ENCODE measurements at places on chromosomes 7 and 10.

GRCh38 chr10:75395932-75396630 lies 5.5 kb downstream of the ZNF503 start:
- H3K4me1 ChIP-seq = peaks cover 23% of the 10 kb centered on the region
- H3K36me3 ChIP-seq = peaks cover 19% of the 10 kb centered on the region
- peak; percentile 76 for DNase-seq
- peak overlapping the region; percentile 65 for H3K4me3 ChIP-seq

- no peak overlapping the region for H3K4me3 ChIP-seq
- H3K27me3 ChIP-seq = no peaks in the 10 kb centered on the region
- no peaks in the 10 kb centered on the region for H3K4me1 ChIP-seq
- no peaks in the 10 kb centered on the region for H3K36me3 ChIP-seq
- no peak overlapping the region for H3K27ac ChIP-seq
Measured at GRCh38 chr7:20152511-20152910, 64.7 kb downstream of the MACC1 start.

DNA sequence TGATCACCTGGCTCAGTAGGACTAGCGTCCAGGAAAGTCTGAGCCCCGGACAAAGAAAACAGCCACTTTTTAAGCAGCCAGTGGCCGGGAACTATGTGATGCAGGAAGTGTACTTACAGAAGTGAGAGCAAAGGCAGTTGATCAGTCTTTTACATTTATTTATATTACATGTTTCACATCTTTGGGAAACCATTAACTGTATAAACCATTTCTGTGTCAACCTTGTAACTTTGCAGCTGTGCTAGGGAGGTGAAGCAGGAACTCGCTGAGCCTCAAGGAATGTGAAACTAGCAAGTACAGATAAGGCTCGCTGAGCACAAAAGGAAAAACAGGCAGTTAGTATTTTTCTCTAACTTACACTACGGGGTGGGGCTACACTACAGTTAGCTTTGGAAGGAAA lies 39.9 kb upstream of the HECW1 start:
- peaks cover 9% of the 10 kb centered on the region for H3K27me3 ChIP-seq
- H3K36me3 ChIP-seq = no peaks in the 10 kb centered on the region
- no peak overlapping the region for H3K27ac ChIP-seq
- no peak overlapping the region for H3K4me3 ChIP-seq
- H3K4me1 ChIP-seq = peaks cover 6% of the 10 kb centered on the region
- no peak for DNase-seq

DNA sequence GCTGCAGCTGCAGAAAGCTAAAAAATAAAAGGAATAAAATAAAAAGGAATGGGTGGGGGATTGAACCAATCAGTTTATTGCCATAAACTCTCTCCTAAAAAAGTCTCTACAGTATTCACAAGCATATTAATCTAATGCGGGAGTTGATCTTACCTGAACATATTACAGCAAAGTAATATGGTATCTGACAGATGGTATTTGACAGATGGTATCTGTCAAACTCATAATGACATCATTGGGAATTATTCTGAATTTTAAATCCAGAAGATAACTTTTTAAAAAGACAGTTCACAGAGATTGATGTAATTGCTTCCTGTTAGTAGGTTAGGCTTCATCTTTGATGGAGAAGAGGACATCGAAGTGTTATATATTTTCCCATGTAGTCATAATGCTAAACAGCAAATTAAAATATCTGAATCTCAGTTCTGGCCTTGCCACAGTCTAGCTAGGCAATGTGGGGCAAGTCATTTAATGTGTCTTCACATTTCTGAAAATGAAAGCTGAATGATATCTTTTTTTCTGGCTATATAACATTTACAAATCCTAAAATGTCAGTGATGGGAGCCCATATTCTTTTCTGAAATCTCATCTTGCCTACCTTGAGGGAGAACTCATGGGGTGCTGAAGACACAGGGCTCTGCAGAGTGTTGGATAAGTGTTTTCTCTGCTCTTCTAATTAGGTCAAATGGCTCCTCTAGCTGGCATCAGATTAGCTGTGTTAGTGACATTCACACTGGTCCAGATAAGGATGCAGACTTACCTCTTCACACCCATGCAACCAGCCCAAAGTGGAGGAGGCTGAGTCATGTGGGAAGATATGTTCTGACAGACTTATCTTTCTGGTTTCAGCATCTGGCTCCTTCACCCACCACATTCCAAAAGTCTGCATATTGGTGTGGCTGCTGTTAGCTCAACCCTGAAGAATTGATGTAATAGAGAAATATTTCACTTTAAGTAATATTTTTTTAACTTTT lies 2.1 kb upstream of the LIPM start:
- H3K27me3 ChIP-seq = peaks cover 6% of the 10 kb centered on the region
- peaks cover 2% of the 10 kb centered on the region for H3K4me1 ChIP-seq
- no peaks in the 10 kb centered on the region for H3K36me3 ChIP-seq
- no peak overlapping the region for H3K4me3 ChIP-seq
- no peak overlapping the region for H3K27ac ChIP-seq

DNA sequence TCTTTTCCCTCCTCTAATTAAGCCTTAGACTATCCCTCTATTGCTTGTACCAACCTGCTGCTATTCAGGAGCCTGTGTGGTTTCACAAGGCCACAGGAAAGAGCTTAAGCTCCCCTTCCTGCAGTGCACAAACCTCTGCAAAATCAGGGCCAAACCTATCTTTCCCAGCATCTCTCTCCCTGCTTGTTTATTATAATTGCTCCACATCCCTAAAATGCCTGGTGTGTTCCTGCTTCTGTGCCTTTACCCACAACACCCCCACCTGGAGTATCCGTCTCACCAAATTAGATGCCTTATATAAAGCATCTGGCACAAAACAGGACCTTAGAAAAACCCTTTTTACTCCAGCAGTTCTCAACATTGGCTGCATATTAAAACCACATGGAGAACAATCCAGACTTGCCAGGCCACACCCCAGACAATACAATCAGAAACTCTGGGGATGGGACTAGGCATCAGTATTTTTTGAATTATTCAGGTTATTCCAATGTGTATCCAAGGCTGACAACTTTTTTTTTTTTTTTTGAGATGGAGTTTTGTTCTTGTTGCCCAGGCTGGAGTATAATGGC lies 16.7 kb downstream of the SEC31B start:
- peaks cover 23% of the 10 kb centered on the region for H3K36me3 ChIP-seq
- H3K27me3 ChIP-seq = no peaks in the 10 kb centered on the region
- H3K4me1 ChIP-seq = peaks cover 15% of the 10 kb centered on the region
- no peak overlapping the region for H3K27ac ChIP-seq
- no peak for DNase-seq

DNA sequence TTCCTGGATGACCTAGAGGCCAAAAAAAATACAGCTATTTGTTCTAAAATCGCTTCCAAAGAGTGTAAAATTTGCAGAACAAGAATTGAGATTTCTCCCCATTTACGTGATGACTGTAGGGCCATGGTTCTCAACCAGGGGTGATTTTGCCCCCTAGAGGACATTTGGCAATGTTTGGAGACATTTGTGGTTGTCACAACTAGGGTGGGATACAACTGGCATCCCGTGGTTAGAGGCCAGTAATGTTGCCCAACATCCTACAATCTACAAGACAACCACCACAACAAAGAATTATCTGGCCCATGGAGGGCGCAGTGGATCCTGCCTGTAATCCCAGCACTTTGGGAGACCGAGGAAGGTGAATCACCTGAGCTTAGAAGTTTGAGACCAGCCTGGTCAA lies 22.8 kb upstream of the MALSU1 start:
- DNase-seq = no peak
- H3K4me3 ChIP-seq = no peak overlapping the region
- H3K36me3 ChIP-seq = peaks cover 1% of the 10 kb centered on the region
- H3K27ac ChIP-seq = no peak overlapping the region
- H3K27me3 ChIP-seq = no peaks in the 10 kb centered on the region
- H3K4me1 ChIP-seq = peaks cover 13% of the 10 kb centered on the region

- DNase-seq = no peak
- H3K36me3 ChIP-seq = no peaks in the 10 kb centered on the region
- peak overlapping the region; percentile 90 for H3K4me3 ChIP-seq
- peaks cover 23% of the 10 kb centered on the region for H3K27me3 ChIP-seq
- H3K4me1 ChIP-seq = peaks cover 15% of the 10 kb centered on the region
- H3K27ac ChIP-seq = no peak overlapping the region
Measured at GRCh38 chr7:87934699-87935383, 790 bp downstream of the ADAM22 start.

DNA sequence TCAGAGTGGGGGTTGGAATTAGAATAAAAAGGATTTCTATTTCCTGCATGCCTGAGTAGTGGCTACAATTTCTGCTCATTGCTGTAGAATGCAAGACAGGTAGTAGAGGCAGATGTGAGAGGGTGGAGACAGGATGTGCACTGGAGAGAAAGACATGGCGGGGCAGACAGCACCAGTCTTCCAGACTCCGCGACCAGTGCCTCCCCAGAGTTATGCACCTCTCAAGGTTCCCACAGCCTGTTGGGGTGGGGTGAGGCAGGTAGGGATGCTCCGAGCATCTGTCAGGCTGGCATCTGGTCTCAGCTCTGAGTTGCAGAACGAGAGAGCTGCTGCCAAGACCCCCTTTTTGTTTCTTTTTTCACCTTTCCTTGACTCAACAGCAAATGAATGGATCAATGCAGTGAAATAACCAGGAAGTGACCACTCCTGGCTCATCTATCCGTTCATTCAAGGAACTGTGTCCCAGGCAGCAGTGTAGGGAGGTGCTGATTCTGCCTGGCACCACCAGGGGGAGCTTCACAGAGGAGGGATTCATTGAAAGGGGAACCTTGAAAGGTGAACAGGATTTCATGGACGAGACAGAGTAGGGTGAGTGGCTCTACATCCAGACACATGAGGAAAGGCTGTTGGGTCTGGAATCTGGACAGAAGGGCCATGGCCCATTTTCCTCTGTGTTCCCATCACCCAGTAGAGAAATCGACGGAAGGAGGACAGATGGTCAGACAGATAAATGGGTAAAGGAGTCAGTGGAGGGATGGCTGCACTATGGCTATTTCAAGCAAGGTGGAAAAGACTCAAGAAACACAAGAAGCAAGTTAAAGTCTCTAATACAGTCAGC lies 17.2 kb upstream of the SLC18A3 start:
- H3K4me1 ChIP-seq = peaks cover 9% of the 10 kb centered on the region
- H3K4me3 ChIP-seq = no peak overlapping the region
- peaks cover 4% of the 10 kb centered on the region for H3K27me3 ChIP-seq
- no peak for DNase-seq
- H3K36me3 ChIP-seq = no peaks in the 10 kb centered on the region

GRCh38 chr7:91228927-91229558 lies 35.2 kb upstream of the FZD1 start:
- H3K27ac ChIP-seq = no peak overlapping the region
- no peak overlapping the region for H3K4me3 ChIP-seq
- DNase-seq = no peak

GRCh38 chr10:44417761-44418160 lies 32.9 kb upstream of the CXCL12 start:
- no peak for DNase-seq
- peaks cover 3% of the 10 kb centered on the region for H3K36me3 ChIP-seq
- peaks cover 6% of the 10 kb centered on the region for H3K27me3 ChIP-seq
- peaks cover 7% of the 10 kb centered on the region for H3K4me1 ChIP-seq
